ENCODE measurements at places on chromosomes 11 and 22.

- DNase-seq = no peak
These were observed 287.3 kb upstream of the MTNR1B start for GRCh38 chr11:92682136-92682535.

- no peak for DNase-seq
These were observed 11.5 kb downstream of the PKNOX2 start for GRCh38 chr11:125175896-125176575.

DNA sequence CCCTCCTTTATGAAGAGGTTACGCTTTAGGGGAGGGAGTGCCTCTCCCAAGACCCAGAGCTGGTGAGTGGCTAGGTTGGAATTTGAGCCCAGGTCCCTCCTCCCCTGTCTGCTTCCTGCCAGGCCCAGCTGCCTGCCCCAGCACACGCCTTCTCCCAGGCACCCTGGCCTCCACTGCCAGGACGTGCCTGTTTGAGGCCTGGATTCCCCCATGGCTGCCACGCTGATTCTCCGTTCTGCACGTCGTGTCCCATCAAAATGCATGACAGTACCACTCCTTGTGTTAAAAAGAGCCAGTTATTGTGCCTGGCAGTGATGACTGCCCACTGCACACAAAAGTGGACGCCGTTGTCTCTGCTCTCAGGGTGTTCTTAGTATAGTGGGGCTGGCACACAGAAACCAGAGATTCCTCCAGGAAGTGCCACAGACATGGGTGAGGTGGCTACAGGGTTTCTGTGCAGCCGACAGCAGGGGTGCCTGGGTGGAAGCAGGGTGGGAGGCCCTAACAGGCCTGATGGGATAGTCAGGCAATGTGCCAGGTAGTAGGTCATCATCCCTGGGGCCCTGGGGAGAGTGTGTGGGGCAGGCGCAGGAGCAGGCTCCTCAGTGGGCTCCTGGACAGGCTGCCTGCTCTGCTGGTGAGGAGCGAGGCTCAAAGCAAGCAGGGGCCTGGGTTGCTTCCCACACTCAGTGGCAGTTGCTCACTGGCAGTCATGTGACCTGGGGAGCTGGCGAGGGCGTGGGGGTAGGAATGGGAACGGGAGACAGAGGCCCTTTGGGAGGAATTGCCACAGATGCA, 24.2 kb downstream of the MED15 start:
- peak; percentile 55 for DNase-seq

DNA sequence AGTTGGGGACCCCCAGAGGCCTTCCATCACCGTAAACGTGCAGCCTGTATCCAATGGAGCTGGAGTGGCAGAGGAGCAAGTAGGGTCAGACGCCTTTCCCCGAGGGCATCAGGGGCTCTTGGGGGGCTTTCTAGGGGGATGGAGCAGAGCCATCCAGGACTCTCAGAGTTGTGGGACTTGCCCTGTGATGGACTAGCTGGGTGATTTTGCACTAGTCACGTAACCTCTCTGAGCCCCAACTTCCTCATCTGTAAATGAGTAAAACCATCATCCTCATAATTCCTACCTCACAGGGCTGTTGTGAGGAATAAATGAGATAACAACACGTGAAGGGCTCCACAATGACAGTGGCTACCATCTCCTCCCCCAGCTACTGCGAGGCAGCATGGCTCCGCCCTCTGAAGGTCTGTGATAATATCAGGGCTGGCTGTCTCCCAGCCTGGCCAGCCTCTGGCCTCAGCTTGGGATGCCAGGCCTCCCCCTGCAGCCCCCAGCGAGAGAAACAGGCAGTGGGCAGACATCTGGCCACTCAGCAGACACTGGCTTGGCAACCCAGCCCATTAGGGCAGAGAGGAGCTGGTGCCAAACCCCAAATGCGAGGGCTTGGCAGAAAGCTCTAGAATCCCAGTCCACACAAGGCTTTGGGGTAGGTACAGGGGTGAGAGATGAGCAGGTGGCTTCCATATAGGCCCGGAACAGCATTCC, 6.7 kb downstream of the USP2 start:
- DNase-seq = no peak

DNA sequence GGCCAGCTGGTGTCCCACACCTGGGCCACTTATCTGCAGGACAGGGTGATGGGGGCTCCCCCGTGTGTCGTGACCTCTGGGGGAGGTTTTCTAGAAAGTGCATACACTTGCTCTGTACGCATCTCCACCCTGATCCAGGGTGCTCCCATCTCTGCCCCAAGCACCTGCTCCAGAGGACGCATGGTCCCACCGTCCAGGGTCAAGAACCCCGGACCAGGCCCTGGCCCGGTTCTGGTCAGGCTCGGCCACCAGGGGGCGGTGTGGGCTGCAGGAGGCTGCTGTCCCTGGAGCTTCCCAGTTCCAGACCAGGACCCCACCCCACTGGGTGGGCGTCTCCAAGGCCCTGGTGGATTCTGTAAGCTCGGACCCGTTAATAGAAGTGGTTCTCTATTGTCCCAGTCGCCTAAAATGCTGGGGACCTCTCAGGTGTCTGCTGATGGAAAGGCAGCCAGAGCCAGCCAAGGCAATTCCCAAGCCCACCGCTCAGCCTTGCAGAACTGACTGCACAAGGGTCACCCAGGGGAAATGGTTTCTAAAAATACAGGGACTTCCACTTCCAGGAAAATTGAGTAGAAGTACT, 34.7 kb upstream of the SEPTIN5 start:
- DNase-seq = no peak

DNA sequence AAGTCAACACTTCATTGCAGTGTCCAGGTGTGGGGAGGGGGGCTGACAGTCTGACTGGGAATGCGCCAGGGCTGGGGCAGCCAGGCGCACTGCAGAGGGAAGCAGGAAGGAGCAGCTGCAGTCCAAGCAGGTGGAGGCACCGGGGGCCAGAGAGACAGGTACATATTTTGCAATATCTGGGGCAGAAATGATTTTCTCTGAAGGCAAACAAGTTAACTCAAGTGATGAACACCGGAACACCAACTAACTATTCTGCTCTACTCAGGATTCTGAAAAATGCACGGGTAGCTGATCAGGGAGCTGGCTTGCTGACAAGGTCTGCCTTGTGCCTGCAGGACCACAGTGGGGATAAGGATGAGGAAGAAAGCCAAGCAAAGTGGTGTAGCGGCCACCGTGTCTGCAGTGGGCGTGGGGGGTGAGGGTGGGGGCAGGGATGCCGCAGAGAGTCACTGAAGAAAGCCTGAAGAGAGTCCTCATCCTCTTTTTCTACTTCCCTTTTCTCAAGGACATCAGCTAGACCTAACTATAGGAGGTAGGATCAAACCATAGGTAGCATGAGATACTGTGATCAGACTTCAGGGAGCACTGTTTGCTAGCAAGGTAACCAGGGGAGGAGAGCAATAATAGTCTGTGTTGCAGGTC, 83.4 kb downstream of the SCN3B start:
- DNase-seq = no peak

GRCh38 chr11:45048870-45049691, 97.4 kb upstream of the PRDM11 start:
- no peak for DNase-seq

GRCh38 chr22:34055525-34056200, 135.4 kb upstream of the LARGE1 start:
- DNase-seq = no peak

DNA sequence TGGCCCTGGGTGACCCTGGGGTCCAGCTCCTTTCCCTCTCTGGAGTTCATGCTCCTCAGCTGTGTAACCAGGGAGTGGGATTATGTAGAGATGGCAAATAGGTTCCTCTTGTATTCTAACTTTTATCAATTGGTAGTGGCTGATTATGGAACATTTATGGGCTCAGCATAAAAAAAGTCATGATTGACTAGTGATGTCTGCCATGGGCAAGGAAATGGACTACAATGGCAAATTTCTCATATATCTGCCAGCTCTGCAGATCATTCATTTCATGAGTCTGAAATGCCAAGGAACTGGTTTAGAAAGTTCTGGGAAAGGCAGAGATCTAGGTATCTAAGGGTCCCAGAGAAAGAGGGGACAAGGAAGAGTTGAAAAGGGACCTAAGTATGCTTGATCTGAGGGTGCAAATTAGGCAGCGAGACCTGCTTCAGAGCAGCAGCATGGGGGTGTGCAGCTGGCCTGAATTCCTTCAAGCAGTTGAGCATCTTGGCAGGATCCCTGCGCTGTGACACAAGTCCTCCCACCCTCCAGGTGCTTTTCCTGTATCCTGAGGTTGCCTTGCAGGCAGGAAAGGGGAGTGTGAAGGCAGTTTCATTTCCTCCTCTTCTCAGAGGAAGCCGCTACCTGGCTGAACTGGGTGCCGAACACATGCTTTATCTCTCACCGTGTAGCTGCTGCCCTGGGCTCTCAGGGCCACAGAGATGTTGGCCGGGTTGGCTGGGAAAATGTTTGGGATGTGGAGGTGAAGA, 10.4 kb downstream of the SLC15A3 start:
- no peak for DNase-seq

- no peak for DNase-seq
These were observed 154.8 kb downstream of the ARHGAP42 start for GRCh38 chr11:100841711-100842407.

GRCh38 chr11:40787224-40787623, 672.2 kb downstream of the LRRC4C start:
- DNase-seq = no peak

DNA sequence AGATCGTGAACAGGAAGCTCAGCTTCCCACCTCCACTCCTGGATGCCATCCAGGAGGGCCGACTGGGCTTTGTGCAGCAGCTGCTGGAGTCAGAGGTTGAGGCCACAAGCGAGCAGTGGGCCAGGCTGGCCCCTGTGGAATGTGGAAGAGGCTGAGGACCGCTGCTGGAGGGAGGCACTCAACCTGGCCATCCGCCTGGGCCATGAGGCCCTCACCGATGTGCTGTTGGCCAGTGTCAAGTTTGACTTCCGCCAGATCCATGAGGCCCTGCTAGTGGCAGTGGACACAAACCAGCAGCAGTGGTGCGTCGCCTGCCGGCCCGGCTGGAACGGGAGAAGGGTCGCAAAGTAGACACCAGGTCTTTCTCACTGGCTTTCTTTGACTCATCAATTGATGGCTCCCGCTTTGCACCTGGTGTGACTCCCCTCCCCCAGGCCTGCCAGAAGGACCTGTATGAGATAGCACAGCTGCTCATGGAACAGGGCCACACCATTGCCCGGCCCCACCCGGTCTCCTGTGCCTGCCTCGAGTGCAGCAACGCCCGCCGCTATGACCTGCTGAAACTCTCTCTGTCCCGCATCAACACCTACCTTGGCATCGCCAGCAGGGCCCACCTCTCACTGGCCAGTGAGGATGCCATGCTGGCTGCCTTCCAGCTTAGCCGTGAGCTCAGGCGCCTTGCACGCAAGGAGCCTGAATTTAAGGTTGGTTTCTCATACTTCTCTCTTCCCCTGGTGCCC, 24.9 kb downstream of the ART5 start:
- peak; percentile 1 for DNase-seq

DNA sequence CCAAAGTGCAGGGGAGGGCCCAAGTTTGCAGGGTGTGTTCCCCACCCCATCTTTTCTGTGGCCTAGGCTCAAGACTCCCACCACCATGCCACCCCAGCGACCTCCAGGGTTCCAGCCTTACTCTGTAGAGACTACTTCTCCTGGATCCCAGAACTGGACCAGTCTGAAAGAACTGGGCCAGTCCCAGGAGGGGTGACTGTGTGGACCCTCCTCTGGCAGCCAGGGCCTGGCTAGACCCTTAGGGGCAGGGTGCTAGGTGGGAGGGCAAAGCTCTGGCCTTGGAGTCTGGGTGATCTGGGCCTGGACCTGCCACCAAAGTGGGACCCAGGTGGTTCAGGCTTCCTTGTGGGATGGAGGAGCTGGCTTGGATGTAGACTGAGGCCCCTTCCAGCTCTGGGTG, 41.8 kb upstream of the ACCSL start:
- DNase-seq = no peak

- DNase-seq = peak; percentile 27
These were observed 76.0 kb downstream of the ST3GAL4 start for GRCh38 chr11:126431401-126432064.

GRCh38 chr11:116879800-116880625, 42.6 kb upstream of the APOA1 start:
- peak; percentile 43 for DNase-seq

GRCh38 chr11:70468256-70469195, 70.2 kb downstream of the CTTN start:
- DNase-seq = no peak

GRCh38 chr11:120254788-120255518, 15.0 kb downstream of the POU2F3 start:
- DNase-seq = no peak

DNA sequence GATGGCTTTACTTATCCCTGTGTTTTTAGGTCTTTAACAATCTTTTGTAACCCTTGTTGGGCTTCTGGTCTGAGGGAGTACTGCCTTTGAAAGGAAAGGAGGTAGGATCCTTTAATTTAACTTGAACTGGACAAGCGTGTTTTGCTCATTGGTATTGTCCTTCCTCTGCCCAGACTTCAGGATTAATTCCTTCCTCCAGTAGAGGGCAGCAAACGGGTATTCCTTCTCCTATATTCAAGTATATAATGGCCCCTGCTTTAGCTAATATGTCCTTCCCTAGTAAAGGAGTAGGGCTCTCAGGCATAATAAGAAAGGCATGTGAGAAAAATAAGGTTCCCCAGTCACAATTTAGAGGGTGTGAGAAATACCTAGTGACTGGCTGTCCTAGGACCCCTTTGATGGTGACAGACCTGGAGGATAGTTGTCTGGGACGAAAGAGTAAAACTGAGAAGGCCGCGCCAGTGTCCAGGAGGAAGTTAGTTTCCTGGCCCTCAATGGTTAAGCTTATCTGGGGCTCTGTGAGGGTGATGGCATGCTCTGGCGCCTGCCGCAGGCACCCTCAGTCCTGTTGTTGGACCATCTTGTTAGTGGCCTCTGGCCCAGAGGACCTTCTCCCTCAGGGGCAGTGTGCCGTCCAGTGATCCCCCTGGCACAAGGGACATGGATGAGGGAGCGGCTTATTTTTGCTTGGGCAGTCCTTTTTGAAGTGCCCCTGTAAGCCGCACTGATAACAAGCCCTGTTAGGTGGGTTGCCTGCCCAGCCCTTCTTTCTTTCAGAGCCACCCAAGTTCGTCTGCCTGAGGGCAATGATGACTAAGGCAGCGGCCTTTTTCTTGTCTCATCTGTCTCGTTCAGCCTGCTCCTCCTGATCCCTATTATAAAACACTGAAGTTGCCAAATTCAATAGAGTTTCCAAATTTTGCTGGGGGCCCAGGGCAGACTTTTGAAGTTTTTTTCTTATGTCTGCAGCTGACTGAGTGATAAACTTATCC, 51.8 kb downstream of the C11orf71 start:
- peak; percentile 22 for DNase-seq

DNA sequence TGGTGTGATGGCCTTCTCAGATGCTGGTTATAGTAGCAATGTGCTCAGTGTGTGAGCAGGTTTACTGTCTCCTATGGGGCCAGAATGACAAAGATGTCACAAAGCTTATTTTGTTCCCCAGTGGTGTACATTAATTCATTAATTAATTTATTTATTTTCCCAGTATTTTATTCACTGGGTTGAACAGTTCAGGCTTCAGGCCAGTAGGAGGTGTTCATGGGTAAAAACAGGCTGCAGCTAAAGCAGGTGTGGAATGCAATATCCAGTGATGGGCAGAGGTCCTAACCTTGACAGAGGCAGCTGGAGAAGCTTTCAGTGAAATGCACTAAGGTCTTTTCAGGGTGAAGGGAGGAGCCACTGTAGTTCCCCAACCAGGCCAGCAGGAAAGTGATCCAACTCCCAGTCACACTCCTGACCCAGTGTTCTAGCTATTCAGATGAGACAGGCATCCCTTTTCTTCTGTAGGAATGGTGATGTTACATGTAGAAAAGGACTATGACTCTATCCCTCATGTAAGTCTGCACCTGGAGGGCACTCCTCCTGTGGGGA, 7.8 kb upstream of the FANCF start:
- DNase-seq = no peak

GRCh38 chr22:42010778-42011177, 12.2 kb downstream of the WBP2NL start:
- DNase-seq = no peak

Data from skeletal muscle cell (primary cell).